Activated T-helper 1 cell treated with anti-CD3 and anti-CD28 coated beads, Interleukin-2, amount 50 U/mL, for 16 hours (primary cell): ENCODE measurements at places on chromosomes 5 and 9.
A peak's percentile ranks its signal among the peaks of the same experiment; 100 is the strongest.

DNA sequence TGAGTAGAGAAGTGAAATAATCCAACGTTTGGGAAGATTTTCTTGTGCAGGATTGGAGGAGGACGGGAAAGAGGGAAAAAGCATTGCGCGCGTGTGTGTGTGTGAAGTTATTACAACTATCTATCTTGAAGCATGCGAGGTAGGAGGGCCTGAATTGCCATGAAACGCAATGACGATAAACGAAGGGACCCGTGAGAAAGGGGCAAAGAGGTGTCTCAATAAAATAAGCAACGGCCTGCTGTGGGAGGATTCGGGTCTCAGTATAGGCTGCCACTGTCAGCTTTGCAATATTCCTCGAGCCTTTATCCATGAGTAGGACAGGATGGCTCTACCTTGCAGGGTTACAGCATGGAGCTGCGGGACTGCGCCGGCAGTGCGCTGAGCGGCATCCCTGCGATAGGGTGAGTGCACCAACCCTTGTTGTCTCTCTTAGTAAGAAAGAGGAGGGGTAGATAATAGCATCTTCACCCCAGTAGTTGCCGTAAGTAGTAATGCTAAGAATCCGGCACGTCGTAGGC lies 631 bp upstream of the RCL1 start:
- no peak for DNase-seq

- no peak for DNase-seq
These were observed 3.5 kb upstream of the KCNN2 start for GRCh38 chr5:114358329-114358728.

DNA sequence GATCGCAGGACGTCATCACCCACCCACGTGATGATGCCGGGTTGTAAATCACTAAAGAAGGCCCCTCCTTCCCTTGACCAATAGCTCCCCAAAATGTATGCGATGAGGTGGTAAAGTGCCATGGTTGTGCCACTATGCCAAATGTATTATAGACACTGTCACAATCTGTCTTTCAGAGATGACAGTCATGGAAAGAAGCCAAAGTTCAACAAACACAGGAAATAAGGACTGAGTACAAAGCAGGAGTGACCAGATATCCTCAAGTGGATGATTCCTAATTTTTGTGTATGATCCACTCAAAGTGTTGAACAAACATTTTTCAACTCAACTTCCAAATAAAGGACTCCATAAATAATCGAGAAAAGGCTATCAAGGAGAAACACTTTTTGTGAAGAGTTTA lies 12.5 kb downstream of the GLIS3 start:
- DNase-seq: no peak

DNA sequence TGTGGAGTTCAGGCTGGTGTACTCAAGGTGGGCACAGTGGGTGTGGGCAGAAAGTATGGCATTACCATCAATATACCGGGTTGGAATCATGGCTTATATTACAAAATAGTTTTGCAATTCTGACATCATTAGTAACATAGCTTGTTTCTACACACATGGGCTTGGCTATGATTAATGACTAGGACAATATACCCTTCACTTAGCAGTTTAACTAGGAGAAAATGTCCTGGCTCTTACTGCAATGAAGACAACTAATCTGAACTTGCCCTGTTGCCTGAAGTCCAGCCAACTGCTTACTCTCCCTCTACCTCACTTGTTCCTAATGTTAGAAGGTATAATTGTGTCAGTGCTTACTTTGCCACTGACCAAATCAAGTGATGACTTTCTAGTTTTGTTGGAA lies 612.5 kb downstream of the EFNA5 start:
- DNase-seq: no peak

GRCh38 chr9:80410106-80410505 lies 838.3 kb downstream of the TLE4 start:
- no peak for DNase-seq

- no peak for DNase-seq
These were observed 182.0 kb upstream of the MPDZ start for GRCh38 chr9:13461414-13461991.

DNA sequence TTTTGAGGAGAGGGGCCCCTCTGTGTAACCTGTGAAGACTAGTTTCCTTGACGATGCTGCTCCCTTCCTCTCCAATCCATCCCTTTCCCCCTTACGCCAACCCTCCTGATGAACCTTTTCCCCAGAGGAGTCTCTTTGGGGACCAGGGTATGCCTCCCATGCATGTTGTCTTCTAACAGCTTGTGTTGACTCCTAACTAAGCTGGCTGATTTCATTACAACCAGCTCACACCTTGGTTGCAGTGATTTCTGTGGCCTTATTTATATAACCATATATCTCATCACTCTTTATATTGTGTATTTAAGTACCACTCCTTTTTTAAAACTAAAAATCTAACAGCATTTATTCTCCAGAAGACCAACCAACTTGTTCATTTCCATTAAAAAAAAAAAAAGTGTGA lies 42.5 kb downstream of the SFXN1 start:
- no peak for DNase-seq

DNA sequence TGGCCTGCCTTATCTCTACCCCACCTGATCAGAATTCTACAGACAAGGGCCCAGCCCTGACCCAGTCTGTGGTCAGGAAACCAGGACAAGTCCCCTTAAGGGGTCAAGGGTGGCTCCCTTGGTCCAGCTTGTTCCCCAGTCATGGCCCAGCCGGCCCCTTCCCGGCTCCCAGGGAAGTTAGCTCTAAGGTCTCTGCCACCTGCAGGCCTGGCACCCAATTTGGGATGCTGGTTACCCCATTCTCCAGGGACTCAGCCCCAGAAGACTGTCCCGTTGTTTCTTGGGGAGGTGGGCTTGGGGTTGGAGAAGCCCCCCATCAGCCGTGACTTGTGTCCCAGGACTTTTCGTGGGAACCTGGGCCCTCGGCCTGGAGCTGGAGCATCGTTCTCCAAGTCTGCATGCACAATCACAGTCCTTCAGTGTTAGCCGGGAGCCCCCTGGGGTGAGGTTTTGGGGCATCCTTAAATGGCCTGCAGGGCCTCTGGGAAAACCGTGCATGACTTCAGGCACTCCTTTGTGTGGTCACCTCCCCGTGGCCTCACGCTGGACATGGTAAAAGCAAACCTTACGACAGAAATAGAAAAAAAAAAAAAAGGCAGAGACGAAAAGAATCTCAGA lies 150.8 kb upstream of the PHYKPL start:
- no peak for DNase-seq

- DNase-seq: no peak
These were observed 145.6 kb downstream of the XRCC4 start for GRCh38 chr5:83222906-83223305.

DNA sequence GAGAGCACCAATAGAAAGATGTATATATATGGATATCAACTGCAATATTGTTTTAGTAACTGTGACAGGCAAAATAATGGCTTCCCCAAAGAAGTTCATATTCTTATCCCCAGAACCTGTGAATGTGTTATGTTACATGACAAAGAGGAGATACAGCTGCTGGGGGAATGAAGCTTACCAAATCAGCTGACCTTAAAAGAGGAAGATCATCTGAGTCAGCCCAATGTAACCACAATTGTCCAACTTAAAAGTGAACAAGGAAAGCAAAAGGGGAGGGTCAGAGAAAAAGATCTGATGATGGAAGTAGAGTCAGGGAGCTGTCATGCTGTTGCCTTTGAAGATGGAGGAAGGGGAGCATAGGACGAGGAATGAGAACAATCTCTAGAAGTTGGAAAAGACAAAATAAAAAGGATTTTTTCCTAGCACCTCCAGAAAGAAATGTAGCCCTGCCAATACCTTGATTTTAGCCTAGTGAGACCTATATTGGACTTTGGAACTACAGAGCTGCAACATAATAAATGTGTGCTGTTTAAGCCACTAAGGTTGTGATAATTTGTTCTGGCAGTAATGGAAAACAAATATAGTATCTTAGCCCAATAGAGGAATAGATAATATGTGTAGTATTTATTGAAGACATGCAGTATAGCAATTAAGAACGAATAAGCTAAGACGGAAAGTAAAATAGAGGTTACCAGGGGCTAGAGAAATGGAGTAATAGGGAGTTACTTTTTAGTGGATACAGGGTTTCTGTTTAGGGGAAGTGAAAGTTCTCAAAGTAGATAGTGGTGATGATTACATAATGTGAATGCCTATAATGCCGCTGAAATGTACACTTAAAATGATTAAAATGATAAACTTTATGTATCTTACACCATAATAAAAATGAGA lies 115.9 kb downstream of the PIK3R1 start:
- DNase-seq: no peak

- DNase-seq: no peak
These were observed 30.7 kb downstream of the OR2V1 start for GRCh38 chr5:181100121-181100875.

GRCh38 chr9:111896942-111897600 lies 457 bp downstream of the UGCG start:
- peak; percentile 24 for DNase-seq

DNA sequence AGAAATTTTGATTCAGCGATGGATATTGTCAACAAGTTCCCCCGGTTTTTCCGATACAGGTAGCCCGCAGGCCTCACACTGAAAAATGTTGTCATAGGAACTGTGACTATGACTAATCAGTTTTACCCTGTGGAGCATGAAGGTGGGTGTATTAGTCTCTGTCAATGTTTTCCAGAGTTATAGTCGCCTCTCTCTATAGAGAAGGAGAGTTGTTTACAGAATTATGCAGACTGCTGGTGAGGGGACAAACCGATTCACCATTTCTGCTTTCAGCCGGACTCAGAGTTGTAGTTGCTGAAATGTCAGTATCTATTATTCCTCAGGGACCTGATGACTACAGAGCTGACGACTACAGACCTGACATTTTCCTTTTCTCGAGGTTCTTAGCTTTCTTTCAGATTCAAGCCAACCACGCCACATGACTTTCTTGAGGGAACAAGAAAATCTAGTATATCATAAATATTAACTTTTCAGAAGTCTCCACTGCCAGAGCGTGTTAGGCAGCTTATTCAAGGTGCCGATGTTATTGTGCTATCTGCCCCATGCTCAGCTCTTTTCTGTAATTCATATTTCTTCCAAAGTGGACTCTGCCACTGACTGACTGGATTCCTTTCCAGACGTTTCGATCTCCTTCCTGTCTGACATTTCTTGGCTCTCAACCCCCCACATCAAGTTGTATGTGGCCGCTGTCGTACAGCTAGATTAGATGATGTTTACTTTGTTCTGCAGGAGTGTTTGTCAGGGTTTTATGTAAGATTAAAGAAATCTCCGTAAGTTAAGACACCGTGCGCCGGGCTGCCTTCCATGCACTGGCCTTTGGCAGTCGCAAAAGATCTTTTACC lies 178.1 kb downstream of the FGF1 start:
- DNase-seq: no peak

DNA sequence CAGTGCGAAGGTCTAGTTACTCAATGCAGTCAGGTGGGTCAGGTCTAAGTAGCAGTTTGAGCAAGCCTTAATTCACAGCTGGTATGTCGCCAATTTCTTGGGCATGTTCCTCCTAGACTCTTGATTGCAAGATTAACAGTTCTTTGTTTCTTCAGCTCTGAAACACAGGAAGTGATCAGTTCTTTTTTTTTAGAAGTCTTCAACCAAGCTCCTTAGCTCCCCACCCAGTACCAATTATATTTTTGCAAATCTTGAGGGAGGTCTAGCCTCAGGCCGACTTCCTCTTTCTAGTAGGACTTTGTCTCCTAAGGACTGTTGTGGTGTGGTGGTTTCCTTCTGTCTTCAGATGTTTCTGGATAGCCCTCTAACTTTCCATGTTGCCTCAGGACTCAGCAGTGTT lies 2054.2 kb downstream of the MAT2B start:
- no peak for DNase-seq

GRCh38 chr5:91541696-91542095 lies 158.6 kb upstream of the ARRDC3 start:
- no peak for DNase-seq

DNA sequence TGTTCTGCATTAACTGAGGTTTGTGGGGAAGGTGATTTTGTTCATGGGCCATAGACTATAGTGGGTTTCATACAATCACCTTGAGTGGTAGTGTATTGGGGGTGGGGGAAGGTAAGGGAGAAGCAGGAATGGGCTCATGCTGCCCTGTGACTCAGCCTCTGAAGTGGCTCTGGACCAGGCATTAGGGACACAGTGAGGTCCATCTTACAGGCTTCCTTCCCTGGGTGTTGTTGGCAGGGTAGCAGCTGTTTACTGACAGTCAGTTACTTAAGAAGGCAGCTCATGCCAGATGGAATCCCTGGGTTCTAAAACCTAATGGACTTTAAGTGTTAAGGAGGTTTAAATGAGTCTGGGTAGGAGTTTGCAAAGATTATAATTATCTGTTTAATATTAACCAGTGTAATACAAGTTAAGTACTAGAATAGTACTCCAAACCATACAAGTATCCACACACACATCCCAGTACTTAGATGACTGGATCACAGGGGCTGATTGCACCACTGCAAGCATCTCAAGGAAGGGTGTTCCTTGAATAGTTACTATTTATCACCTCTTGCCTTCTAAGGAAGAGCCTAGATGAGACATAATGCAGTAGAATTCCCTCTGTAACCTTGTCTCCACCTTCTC lies 59.3 kb downstream of the CAST start:
- no peak for DNase-seq

DNA sequence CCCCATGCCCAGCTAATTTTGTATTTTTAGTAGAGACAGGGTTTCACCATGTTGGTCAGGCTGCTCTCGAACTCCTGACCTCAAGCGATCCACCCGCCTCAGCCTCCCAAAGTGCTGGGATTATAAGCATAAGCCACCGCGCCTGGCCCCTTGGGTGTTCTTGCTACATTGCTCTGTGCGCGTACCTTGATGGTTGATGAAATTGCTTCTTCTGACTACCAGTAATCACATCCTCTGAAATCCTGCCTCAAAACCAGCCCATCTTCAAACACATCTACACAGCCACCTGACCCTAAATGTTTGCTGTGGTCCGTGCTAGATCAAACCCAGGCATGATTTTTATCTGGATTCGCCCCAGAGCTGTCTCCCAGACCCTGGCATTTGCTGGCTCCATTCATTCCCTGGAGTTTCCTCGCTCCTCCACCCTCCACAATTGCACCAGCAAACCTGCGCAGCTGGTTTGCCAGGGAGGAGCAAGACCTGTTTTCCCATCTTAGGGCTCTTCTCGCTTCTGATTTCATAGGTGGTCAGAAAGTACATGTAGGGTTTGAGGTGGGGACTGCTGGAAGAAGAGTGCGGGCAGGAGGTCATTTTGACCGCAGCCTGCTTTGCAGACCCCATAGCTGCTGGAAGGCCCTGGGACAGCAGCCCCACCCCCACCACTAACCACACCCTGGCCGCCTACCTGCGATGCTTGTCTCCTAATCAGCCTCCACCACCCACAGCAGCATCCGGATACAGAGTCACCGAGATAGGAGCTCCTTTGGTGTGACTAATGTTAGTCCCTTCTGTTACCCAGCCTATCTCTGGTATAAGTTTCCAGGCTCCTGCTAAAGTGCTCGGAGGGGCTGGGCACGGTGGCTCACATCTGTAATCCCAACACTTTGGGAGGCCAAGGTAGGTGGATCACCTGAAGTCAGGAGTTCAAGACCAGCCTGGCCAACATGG lies 22.7 kb downstream of the SWI5 start:
- DNase-seq: no peak

GRCh38 chr5:173884402-173885053 lies 3.6 kb upstream of the CPEB4 start:
- DNase-seq: peak; percentile 14

DNA sequence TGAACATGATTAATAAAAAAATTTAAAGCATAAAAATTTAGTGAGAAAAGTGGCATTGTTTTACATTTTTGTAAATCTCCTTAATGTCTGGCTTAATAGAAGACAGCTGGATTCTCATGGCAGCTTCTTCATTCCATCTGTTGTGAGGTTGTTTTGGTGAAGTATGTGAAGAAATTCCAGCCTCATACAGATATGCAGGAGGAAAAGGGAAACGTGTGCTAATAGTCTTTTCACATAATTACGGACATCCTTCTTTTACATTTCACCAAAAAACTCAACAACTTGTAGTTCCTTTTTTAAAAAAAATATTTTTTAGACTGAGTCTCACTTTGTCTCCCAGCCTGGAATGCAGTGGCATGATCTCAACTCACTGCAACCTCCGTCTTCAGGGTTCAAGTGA lies 46.9 kb downstream of the HACD4 start:
- no peak for DNase-seq
